Stimulated activated CD8-positive, alpha-beta memory T cell treated with anti-CD3 and anti-CD28 coated beads, Interleukin-7, amount 100 ng/mL, for 1 hour (primary cell): ENCODE measurements at places on chromosomes 2 and 18.

- no peak for DNase-seq
Measured at GRCh38 chr2:237048595-237048994, 37.1 kb upstream of the COPS8 start.

- no peak for DNase-seq
Measured at GRCh38 chr18:40208958-40209357, 1746.1 kb upstream of the PIK3C3 start.

- DNase-seq: no peak
Measured at GRCh38 chr2:189763908-189764661, 1.5 kb upstream of the OSGEPL1 start.

DNA sequence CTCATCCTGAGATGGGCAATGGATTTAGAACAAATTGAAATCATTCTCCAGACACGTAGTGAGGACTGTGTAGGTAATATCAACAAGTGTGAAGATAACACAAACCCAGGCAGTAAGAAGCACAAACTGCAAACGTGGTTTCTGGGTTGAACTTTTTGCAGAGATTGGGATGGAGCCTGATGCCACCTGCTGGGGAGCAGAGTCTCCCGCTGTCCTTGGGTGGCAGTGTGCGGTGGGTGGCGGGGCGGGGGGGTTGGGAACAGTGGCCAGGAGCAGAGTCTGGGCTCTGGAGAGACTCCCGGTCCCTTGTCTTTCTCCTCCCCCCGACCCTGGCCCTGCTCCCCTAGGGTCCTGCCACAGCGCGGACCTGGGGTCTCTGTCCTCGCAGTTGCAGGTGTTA lies 19.5 kb downstream of the TRAF3IP1 start:
- no peak for DNase-seq

DNA sequence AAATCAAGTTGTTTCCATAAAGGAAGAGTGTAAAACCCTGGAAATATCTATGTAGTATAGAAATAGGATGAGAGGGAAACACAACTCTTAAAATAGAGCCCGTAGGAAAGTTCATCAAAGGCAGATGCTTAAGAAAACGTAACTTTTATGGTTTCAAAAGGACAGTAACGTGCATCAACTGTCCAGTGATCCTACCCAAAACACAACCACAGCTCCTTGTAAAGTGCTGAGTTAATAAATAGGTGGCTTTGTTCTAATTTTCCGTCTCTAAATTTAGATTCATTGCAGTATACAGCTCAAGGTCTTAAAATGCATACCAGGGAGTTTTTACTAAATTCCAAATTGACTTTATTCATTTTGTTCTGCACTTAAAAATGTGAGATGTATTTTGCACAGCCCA lies 282.1 kb upstream of the ID2 start:
- no peak for DNase-seq
